T-cell (primary cell): ENCODE measurements at places on chromosomes 12 and 14. TPM values are rescaled to one million over a fixed set of nuclear protein-coding genes. Genes with fewer than 3 reads are reported as not detected.

SERPINA1 gene
- 11.1 TPM for total RNA-seq

AMDHD1 gene
- 0.40 TPM for total RNA-seq

DNA sequence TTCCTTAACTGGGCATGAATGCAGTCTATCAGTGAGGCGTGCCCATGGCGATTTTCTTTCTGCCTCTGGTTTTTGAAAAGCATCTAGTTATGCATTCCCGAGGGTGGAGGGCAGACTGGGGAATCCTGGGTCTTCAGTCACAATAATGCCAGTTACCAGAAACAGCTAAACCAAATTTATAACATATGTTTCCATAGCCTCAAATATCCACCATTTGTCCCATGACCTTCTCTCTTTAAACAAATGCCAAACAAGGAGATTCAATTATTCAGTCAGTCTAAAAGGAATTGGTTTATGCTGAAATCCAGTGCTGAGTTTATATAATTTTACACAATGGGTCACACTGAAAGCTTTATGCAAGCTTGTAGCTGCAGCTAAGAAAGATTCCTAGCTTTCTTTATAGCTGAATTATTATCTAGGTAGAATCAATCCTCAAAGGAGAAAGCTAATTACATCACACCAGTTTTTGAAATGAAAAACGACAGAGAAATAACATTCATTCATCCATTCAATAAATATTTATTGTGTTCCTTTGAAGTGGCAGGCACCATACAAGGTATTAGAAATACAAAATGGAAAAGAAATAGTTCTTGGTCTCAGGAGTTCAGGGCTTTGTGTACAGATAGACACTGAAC lies 131.3 kb upstream of the RAP1B start:
- no peak for DNase-seq

DNA sequence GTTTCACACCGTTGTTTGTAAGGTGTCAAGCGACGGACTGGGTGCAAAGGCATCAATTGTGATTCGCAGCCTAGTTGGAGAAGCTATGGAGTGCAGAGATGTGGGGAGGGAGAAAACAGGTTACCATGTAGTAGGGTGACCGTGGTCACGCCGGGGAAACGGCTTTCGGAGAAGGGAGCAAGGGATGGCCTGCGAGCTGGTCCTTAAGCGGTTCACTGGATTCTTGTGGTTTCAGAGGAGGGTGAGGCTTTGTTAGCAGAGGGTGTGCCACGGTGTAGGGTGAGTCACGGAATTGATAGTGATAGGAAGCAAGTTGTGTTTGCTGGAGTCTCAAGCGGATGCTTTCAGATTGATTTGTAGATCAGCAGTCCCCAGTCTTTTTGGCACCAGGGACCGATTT lies 2.3 kb downstream of the PIWIL1 start:
- DNase-seq: no peak

DNA sequence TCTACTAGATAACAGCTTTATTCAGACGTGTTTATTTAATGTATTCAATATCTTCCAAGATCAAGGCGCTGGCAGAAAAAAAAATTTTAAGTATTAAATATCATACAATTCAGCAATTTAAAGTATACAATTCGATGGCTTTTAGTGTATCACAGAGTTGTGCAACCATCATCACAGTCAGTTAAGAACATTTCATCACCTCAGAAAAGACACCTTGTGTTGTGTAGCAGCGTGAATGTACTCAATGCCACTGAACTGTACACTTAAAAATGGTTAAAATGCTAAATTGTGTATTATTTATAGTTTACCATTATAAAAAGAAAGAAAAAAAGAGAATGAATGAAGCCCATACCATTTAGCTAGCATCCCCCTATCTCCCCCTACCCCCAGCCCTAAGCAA lies 96.4 kb downstream of the RIN3 start:
- DNase-seq: no peak

GRCh38 chr14:33056213-33056612 lies 117.5 kb downstream of the NPAS3 start:
- no peak for DNase-seq

DNA sequence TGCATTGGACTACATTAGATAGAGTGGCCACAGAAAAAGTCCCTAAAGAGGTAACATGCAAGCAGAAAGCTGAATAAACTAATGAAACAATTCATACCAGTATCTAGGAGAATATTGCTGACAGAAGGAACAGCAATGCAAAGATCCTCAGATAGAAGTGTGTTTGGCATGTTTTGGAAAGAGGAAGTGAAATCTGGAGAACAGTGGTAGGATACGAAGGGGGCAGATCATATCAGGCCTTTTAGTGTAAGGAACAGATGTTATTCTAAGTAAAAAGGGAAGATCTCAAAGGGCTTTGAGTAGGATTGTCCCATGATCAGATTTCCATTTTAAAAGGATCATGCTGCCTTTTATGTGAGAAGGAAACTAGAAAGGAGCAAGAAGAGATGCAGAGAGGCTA lies 342.9 kb downstream of the PAWR start:
- DNase-seq: no peak

DNA sequence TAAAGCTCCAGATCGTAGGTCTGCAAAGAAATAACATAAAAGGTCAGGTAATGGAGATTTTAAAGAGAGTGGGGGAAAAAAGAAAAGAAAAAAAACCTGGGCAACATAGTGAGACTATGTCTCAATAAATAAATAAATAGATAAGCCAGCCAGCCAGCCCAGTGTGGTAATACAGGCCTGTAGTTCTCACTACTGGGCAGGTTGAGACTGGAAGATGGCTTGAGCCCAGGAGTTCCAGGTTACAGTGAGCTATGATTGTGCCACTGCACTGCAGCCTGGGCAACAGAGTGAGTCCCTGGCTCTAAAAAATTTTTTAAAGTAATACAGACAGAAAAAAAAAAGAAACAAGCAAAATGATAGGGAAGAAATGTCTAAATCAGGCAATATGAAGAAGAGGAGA lies 43.2 kb upstream of the BBS10 start:
- no peak for DNase-seq

DNA sequence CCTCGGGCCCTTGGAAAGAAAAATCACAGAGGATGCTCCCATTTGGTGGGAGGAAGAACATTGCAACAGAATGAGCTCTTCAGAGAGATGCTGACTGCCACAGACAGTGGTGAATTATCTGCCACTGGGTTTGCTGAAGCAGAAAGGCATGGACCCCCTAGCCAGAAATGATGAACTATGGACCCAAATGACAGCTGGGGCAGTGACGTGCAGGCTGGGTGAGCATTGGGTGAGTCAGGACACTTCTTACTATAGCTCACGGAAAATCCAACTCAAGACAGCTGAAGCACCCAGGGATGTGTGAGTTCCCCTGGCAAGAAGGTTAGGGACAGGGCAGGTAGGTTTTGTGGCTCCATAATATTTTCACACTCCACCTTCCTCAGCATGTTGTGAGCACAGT lies 993.2 kb downstream of the BCL11B start:
- no peak for DNase-seq
